ENCODE measurements at places on chromosomes 13 and 19.
A peak's percentile ranks its signal among the peaks of the same experiment; 100 is the strongest.

DNA sequence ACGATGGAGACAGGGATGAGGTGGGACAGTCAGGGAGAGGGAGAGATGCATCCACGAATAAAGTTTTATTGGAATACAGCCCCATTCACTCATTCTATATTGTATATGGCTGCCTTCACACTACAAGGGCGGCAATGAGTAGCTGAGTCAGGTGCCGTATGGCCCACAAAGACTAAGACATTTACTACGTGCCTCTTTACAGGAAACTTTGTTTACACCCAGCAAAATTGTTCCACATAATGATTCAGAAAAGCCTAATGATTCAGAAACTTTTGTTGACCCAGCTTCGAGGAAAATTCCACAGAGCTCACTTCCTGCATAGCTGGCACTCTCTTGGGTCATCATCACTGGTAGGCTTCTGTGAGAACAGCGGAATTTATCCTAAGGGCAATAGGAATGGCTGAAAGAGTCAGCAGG lies 87.3 kb upstream of the PEG3 start:
- DNase-seq: no peak

DNA sequence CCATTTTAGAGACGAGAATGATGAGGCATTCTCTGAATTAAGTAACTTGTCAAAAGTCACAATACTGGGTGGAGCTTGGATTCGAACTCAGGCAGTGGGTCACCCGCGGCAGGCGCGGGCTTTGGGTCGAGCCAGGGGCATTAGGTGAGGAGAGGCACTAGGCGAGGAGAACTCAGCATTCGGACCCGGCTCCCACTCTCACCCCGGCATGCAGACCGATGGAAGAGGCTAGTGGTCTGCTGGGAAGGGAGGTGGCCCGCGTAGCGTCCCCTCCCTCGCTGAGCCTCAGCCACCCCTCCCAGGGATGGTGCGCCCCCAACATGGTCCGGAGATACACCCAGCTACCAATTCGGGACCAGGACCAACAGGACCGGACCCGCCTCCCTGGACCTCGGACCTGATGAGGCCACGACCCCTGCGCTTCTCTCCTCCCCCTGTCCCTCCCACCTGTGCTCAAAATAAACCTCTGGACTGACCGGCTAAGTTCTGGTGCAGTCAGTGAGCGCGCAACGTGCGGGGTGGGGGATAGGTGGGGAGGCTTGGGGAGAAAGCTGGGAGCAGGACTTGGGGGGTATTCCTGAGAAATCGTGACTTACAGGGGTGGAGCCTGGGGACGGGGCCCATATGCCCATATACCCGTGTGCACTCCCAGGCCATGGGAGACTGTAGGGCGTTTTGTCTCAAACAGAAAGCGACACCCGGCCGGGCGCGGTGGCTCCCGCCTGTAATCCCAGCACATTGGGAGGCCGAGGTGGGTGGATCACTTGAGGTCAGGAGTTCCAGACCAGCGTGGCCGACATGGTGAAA lies 1.3 kb upstream of the SNAPC2 start:
- no peak for DNase-seq

DNA sequence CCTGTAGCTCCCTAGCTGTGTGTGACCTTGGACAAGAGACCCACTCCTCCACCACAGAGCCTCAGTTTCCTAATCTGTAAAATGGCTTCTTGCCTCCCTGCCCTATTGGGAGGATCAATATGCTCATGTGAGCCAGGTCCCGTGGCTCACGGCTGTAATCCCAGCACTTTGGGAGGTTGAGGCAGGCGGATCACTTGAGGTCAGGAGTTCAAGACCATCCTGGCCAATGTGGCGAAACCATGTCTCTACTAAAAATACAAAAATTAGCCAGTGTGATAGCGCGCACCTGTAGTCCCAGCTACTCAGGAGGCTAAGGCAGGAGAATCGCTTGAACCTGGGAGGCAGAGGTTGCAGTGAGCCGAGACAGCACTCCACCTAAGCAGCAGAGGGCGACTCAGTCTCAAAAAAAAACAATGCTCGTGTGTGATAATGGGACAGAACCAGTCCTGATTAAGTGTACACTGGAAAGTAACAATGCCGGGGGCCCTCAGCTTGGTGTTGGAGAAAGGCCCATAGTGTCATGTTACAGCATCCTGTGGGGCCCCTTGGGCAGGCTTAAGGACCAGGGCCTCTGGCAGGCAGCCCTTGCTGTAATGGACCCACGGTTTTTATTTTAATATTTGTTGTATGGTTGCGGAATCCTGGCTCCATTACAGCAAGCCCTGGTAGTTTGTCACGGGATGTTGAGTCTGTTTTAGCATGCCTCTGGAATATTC lies 6.8 kb downstream of the RPS11 start:
- DNase-seq: peak; percentile 68

DNA sequence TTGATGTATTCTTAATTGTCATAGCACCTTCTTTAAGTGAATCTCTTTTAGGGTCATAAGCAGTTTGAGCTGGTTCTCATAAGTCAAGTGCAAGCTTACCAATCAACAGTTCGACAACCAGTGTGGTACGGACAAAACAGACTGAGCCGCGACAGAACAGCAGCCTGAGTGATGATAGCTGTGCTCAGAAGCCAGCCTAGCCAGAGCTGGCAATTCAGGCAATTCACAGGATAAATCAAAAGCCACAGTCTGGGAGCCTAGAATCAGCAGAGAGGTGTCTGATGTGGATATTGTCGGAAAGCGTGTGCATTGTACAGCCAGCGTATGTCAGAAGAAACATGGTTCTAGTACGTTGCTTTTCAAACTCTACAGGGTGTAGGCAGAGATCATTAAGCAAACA lies 14.9 kb downstream of the UBE2L5 start:
- no peak for DNase-seq

- DNase-seq: no peak
Measured at GRCh38 chr13:78404846-78405360, 198.4 kb downstream of the POU4F1 start.

GRCh38 chr19:18480006-18480691 lies 41.7 kb downstream of the ELL start:
- no peak for DNase-seq

GRCh38 chr13:36858290-36858689 lies 39.3 kb downstream of the RFXAP start:
- peak; percentile 28 for DNase-seq

GRCh38 chr19:29117926-29118325 lies 95.0 kb downstream of the UQCRFS1 start:
- DNase-seq: no peak

- no peak for DNase-seq
Measured at GRCh38 chr13:82625717-82626116, 1256.6 kb downstream of the SLITRK1 start.

GRCh38 chr19:16222806-16223205 lies 25.1 kb downstream of the AP1M1 start:
- no peak for DNase-seq

DNA sequence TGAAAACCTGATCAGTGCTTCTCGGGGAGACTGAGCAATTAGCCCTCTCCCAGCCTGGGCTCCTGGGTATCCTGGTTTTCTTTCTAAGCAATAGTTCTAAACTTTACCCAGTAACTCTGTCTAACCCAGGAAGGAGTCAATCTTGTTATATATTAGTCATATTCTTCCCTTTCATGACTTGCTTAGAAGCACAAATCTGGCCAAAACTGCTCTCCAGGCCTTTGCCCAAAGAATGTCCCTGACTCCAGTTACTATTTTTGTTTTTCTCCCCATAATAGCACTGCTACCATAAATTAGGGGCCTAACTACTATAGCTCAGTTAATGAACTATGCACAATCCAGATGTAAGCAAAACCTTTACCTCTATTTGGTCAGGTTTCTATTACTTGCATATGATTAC lies 355.8 kb upstream of the HTR2A start:
- no peak for DNase-seq

GRCh38 chr13:85541476-85541875 lies 257.7 kb downstream of the SLITRK6 start:
- no peak for DNase-seq

DNA sequence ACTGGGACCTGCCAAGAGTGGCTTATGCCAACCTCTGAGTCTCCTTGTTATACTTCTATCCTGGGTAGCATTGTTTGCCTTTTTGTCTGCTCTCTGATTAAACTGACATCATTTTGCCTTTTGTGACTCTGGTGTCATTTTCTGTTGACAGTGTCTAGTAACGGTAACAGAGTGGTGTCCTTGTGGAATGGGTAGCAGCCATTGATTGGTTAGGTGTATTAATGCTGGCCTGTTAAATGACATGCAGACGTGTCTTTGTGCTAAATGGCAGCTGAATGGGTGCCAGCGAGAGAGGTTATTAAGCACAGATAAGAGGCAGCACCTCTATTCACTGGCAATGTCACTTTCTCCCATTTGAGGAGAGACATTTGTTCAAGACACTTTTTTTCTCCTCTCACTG lies 1289.4 kb downstream of the PCDH9 start:
- no peak for DNase-seq

- no peak for DNase-seq
Measured at GRCh38 chr13:101454767-101455166, 2.3 kb downstream of the ITGBL1 start.
